ENCODE measurements at places on chromosomes 12 and 14. TPM values are rescaled to one million over a fixed set of nuclear protein-coding genes. Genes with fewer than 3 reads are reported as not detected.

The CBLN3 gene
- total RNA-seq = 0.54 TPM

- DNase-seq = no peak
Measured at GRCh38 chr14:73859145-73859544, 7.5 kb downstream of the PTGR2 start.

DNA sequence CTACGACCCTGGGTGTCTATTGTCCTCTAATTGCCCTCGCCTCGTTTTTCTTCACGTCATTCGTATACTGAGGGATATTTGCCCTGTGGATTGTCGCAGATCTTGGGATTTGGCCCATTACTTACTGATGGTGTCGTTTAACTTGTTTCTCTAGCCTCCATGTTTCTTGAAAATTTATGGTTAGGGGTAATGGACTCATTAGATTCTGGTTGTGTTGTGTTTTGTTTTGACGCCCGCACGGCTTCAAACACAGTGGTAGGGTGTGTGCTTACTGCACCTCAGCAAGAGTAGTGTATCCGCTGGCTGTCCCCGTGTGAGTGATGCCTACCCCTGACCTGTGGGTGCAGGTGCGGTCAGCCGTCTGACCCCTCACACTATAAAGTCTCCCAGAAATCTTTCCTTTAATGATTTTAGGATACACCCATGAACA is 874 bp upstream of the RNU6-8 start:
- no peak for DNase-seq

DNA sequence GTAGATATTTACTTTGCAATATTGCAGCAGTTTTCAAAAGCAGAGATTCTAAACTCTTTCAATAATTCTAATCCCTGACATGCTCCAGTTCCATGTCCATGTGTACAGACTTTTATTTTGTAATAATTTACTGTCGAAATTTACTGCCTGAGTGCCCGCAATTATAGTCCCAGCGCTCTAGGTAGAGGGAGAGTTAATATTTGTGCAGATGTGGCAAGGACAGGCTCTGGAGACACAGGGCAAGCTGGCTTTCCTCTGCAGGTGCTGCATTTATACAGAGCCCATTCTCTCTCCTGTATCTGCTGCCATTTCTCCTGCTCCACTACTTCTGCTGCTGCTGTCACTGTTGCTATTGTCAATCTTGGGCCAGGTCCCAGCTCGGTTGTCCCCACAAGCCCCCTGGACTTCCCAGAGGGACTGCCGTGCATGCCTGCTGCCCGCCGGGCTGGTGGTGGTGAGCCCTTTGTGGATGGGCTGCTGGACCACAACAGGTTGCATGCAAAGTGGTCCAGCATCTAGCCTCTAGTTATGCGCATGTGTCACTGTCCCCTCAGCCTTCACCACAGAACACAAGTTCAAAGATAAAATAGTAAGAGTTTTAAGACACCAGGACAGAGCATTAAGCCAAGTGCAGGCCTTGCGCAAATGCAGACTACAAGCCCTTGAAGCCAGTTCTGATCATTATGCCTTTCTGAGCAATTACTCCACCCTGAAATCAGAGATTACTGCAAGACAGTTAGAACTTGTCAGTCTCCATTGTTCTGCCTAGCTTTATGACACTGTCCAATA is 40.8 kb upstream of the CSRP2 start:
- no peak for DNase-seq

DNA sequence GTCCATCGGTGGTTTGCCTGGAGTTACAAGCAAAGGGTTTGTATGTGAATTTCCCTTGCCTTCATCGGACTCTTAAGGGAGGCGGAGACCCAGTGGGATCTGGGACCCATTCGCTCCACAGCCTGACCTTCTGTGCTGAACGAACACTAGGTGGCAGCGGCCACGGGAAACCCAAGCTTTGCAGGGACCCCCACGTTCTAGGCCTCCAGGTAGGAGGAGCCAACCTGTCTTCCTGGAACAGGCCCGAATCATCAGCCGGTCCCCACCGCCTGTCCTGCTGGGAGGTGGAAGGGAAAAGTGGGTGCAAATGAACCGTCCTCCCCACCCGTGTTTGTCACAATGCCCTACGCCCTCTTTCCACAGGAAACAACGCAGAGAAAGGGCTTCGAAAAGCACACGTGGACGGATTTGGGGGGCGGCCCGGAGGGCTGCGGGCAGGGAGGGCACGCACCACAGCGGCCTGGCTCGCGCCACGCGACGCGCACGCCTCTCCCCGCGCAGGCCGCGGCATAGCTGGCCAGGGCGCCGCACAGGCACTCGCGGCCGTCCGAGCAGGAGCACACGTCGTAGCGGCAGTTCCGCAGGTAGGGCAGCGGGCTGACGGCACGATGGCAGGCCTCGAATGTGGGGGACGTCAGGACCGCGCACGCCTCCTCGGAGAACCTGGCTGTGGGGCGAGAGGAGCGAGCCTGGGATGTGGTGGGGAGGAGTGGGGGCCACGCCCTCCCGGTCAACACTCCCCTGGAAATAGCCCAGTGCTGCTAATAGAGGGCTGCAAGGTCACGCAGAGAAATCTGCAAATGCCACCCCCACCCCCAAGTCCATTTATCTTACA is 67.8 kb downstream of the VWF start:
- DNase-seq = peak; percentile 69

All from hematopoietic multipotent progenitor cell (in vitro differentiated cells).